Progenitor cell of endocrine pancreas (in vitro differentiated cells): ENCODE measurements at places on chromosomes 1 and 21. TPM values are rescaled to one million over a fixed set of nuclear protein-coding genes. Genes with fewer than 3 reads are reported as not detected.
A peak's percentile ranks its signal among the peaks of the same experiment; 100 is the strongest.

DNA sequence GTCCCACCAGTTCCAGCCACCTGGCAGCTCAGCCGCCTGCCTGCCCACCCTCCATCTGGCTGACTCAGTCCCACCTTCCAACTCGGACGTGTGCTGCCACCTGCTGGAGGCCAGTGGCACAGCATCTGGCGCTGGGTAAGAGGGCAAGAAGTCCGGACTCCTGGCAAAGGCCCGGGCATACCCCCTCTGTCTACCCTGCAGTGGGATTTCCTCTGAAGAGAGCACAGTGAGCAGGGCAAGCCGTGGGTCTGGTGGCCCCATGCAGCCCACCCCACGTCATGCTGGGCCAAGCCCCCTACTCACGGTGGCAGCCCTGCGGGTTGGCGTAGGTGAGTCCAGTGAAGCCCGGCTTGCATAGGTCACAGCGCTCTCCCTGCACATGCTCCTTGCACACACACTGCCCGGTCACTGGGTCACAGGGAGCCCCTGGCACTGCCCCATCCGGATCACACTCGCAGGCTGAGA lies 24.5 kb downstream of the LAMB3 start:
- no peak overlapping the region for H3K27ac ChIP-seq
- no peaks in the 10 kb centered on the region for H3K4me1 ChIP-seq
- no peak overlapping the region for H3K4me3 ChIP-seq
- peak; percentile 89 for DNase-seq

DNA sequence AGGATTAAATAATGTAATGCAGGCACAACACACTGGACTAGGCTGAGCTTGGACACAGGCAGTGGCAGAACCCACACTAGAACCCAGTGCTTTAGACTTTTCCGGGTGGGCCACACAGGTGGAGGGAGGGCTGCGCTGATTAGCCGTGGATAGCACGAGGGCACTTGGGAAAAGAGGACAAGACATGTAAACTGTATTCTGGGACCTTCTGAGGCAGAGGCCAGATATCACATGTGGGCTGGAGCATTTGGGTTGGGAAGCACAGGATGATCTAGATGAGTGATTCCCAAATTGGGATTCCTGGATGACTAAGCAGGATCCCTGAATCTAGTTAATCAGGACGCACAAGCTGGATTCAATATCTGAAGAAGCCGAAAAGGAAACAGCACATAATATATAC lies 20.3 kb upstream of the A3GALT2 start:
- H3K27ac ChIP-seq = peak overlapping the region; percentile 93
- H3K36me3 ChIP-seq = peaks cover 3% of the 10 kb centered on the region
- H3K4me1 ChIP-seq = peaks cover 86% of the 10 kb centered on the region
- H3K4me3 ChIP-seq = peak overlapping the region; percentile 2

- H3K4me1 ChIP-seq = peaks cover 7% of the 10 kb centered on the region
- no peaks in the 10 kb centered on the region for H3K27me3 ChIP-seq
These were observed at the start of gene SLC16A4 for GRCh38 chr1:110390692-110391245. Gene SLC16A4 (minus strand): TSS chr1:110391026. CDS start chr1:110389323, 1,703 bp downstream.

- peaks cover 5% of the 10 kb centered on the region for H3K27me3 ChIP-seq
- H3K4me1 ChIP-seq = peaks cover 33% of the 10 kb centered on the region
- no peaks in the 10 kb centered on the region for H3K36me3 ChIP-seq
- no peak for DNase-seq
- no peak overlapping the region for H3K4me3 ChIP-seq
- peak overlapping the region; percentile 84 for H3K27ac ChIP-seq
These were observed 104.9 kb upstream of the SOD1 start for GRCh38 chr21:31554511-31555022.

DNA sequence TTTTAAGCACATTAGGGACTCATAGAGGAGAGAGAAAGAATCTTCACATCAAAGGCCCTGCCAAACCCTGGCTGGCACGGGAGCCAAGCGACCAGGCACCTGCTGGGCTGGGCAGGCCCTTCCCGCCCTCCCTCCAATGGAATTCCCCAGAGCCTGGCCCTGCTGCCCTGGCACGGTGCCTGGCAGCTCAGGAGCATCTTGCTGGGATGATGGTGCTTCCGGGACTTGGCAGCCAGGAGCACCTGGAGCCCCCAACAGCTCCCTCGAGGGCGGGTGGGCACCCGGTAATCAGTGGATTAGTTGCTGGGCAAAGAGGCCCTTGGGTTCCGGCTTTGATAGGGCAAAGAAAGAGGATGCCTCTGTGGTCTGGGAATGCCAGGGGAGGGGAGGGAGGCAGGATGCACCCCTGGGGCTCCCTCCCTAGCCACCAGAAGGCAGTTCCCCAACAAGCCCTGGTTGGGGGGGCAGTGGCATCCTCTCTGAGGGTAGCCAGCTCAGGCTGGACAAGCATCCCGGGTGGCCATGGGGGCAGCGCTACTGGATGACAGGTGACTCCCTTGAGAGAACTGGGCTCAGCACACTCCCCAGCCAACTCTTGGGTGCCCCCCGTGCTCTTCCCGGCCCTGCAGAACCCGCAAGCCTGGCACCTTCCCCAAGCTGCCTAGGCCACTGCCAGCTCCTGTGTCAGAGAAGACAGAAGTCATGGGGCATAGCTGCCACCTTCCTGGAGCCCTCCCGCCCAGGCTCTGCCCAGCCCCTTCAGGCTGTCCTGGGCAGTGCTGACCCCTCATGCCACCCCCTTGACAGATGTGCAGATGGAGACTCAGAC lies 26.4 kb downstream of the KRTAP10-1 start:
- H3K36me3 ChIP-seq = no peaks in the 10 kb centered on the region
- no peak overlapping the region for H3K27ac ChIP-seq
- no peaks in the 10 kb centered on the region for H3K27me3 ChIP-seq
- no peak overlapping the region for H3K4me3 ChIP-seq
- no peaks in the 10 kb centered on the region for H3K4me1 ChIP-seq

DNA sequence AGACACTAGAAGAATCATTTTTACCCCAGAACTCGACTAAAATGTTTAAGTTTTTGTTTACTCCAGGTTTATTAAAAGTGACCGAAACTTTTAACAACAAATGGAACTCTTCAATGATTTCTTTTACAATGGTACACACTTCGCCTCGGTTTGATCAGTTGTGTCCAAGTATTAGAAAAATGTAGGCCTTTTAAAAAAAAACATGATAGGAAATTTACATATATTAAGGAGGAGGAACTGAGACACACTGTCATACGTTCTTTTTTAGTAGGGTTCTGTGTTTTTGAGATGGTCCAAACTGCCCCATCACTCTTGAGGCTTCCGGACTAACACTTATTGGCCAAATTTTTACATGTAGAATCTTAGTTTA lies 1.3 kb downstream of the PRDM2 start:
- peaks cover 9% of the 10 kb centered on the region for H3K36me3 ChIP-seq
- H3K4me1 ChIP-seq = peaks cover 9% of the 10 kb centered on the region
- H3K27me3 ChIP-seq = peaks cover 4% of the 10 kb centered on the region
- H3K4me3 ChIP-seq = peak overlapping the region; percentile 83
- peak overlapping the region; percentile 93 for H3K27ac ChIP-seq

DNA sequence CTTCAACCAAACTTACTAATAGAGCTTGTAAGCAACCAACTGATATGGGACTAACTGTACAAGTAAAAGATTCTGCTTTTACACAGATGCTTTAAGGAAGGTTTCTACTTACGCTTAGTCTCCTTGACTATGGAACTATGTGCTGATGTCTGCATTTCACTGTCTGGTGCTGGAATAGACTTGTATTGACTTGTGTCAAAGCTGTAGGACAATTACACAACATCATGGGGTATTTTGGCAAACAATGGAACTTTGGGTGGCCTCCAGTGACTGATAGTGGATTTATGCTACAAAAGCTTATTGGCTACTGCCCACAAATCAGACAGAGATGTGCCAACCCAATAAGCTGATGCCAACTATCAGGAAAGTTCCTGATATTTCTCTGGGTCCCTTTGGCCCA lies 10.6 kb downstream of the CBR1 start:
- H3K27me3 ChIP-seq = no peaks in the 10 kb centered on the region
- H3K4me1 ChIP-seq = peaks cover 6% of the 10 kb centered on the region
- no peak overlapping the region for H3K27ac ChIP-seq
- no peak for DNase-seq

- H3K27ac ChIP-seq = no peak overlapping the region
- H3K4me3 ChIP-seq = no peak overlapping the region
- H3K36me3 ChIP-seq = no peaks in the 10 kb centered on the region
These were observed 69.0 kb downstream of the BRINP2 start for GRCh38 chr1:177239792-177240191.

DNA sequence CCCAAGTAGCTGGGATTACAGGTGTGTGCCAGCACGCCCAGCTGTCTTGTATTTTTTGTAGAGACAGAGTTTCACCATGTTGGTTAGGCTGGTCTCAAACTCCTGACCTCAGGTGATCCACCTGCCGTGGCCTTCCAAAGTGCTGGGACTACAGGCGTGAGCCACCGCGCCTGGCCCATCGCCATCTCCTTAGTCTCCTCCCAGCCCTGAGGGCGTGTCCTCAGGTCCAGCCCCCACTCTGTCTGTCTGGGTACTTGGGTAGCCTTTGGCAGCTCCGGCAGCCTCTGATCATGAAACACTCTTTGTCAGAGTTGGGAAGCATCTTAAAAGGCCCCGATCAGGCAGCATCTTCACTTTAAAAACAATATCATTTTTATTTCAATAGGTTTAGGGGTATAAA lies 90.3 kb upstream of the DISP3 start:
- H3K4me3 ChIP-seq = no peak overlapping the region
- H3K36me3 ChIP-seq = no peaks in the 10 kb centered on the region
- no peaks in the 10 kb centered on the region for H3K4me1 ChIP-seq
- no peak overlapping the region for H3K27ac ChIP-seq

GRCh38 chr1:247747616-247748015 lies 325 bp downstream of the OR14A2 start:
- no peaks in the 10 kb centered on the region for H3K27me3 ChIP-seq
- H3K27ac ChIP-seq = no peak overlapping the region
- no peaks in the 10 kb centered on the region for H3K36me3 ChIP-seq

GRCh38 chr1:15950302-15950701 lies 25.6 kb downstream of the ZBTB17 start:
- DNase-seq = no peak
- no peak overlapping the region for H3K4me3 ChIP-seq
- peaks cover 13% of the 10 kb centered on the region for H3K4me1 ChIP-seq
- no peaks in the 10 kb centered on the region for H3K27me3 ChIP-seq
- peaks cover 12% of the 10 kb centered on the region for H3K36me3 ChIP-seq
- H3K27ac ChIP-seq = no peak overlapping the region

- no peaks in the 10 kb centered on the region for H3K36me3 ChIP-seq
- peak overlapping the region; percentile 89 for H3K4me3 ChIP-seq
- peaks cover 11% of the 10 kb centered on the region for H3K27me3 ChIP-seq
- peaks cover 7% of the 10 kb centered on the region for H3K4me1 ChIP-seq
- DNase-seq = no peak
These were observed 1.3 kb downstream of the ARL8A start for GRCh38 chr1:202143011-202143767.

DYNLT5 gene
- 0.60 TPM in 1 of 2 replicates, not detected in the other for total RNA-seq

DNA sequence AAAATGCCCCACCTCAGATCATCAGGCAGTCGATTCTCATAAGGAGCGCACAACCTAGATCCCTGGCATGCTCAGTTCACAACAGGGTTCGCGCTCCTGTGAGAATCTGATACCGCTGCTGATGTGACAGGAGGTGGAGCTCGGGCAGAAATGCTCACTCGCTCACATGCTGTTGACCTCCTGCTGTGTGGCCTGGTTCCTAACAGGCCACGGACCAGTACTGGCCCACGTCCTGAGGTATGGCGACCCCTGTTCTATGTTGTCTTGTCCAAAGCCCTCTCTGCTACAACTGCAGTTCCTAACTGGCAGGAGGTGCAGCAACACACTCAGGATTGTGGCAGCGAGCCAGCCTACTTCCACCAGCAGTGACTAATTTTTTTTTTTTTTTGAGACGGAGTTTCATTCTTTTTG lies 70.6 kb downstream of the CLSTN1 start:
- no peak overlapping the region for H3K4me3 ChIP-seq
- H3K4me1 ChIP-seq = peaks cover 18% of the 10 kb centered on the region
- no peak for DNase-seq
- H3K27me3 ChIP-seq = no peaks in the 10 kb centered on the region
- peaks cover 24% of the 10 kb centered on the region for H3K36me3 ChIP-seq

GRCh38 chr1:231035799-231036198 lies 4.3 kb downstream of the FAM89A start:
- H3K36me3 ChIP-seq = peaks cover 4% of the 10 kb centered on the region
- H3K27ac ChIP-seq = no peak overlapping the region
- H3K4me3 ChIP-seq = no peak overlapping the region
- H3K4me1 ChIP-seq = peaks cover 19% of the 10 kb centered on the region
- DNase-seq = no peak

DNA sequence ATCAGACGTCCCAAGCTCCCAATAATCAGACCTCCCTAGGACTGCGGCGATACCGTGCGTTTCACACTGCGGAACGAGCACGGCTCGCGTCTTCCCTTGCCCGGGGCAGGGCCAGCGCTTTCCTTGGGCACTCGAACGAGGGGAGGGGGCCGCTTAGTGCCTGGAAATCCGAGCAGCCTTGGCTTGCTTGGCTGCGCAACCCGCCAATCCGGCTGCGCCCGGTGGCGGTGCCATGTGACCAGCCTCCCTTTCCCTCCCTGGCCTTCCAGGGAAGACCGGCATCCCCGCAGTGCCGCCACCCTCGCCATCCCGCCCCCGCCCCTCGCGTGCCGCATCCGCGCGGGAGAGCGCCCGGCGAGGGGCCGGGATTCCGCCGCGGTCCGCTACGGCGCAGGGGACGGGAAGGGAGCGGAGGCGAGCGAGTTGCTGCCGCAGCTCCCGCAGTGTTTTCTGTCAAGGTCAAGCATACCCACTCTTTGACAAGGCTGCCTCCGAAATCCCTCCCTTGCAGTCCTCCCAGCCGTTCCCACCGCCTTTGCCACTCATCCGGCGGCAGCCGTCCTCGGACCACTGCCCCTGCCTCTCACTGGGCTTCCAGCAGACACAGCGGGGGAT lies 8.3 kb upstream of the RNF19B start:
- peaks cover 43% of the 10 kb centered on the region for H3K27me3 ChIP-seq
- peak; percentile 49 for DNase-seq
- peaks cover 2% of the 10 kb centered on the region for H3K4me1 ChIP-seq

PTPN14 gene
- 37.0 and 43.3 TPM in 2 replicates for total RNA-seq

GRCh38 chr1:71956613-71957285 lies 325.6 kb downstream of the NEGR1 start:
- no peaks in the 10 kb centered on the region for H3K27me3 ChIP-seq
- H3K36me3 ChIP-seq = no peaks in the 10 kb centered on the region
- no peak for DNase-seq
- no peak overlapping the region for H3K4me3 ChIP-seq

GRCh38 chr1:94527447-94528031 lies 14.0 kb downstream of the F3 start:
- DNase-seq = no peak
- peaks cover 26% of the 10 kb centered on the region for H3K36me3 ChIP-seq
- peak overlapping the region; percentile 86 for H3K27ac ChIP-seq
- peaks cover 10% of the 10 kb centered on the region for H3K4me1 ChIP-seq
- H3K27me3 ChIP-seq = no peaks in the 10 kb centered on the region

GRCh38 chr1:153777648-153778047 lies 2.4 kb downstream of the SLC27A3 start:
- H3K4me1 ChIP-seq = peaks cover 11% of the 10 kb centered on the region
- H3K4me3 ChIP-seq = no peak overlapping the region
- H3K27me3 ChIP-seq = no peaks in the 10 kb centered on the region
- H3K36me3 ChIP-seq = peaks cover 10% of the 10 kb centered on the region
- no peak for DNase-seq

GRCh38 chr1:173020138-173020750 lies 30.5 kb downstream of the TNFSF18 start:
- peaks cover 3% of the 10 kb centered on the region for H3K4me1 ChIP-seq
- H3K27ac ChIP-seq = no peak overlapping the region
- no peak overlapping the region for H3K4me3 ChIP-seq
- no peaks in the 10 kb centered on the region for H3K27me3 ChIP-seq
- H3K36me3 ChIP-seq = no peaks in the 10 kb centered on the region
